Right hindlimb (tissue), 1 donor: ENCODE measurements at places on chromosomes 7 and 10.

GRCh38 chr7:135957627-135958026 lies 19.5 kb downstream of the MTPN start:
- DNase-seq = no peak

DNA sequence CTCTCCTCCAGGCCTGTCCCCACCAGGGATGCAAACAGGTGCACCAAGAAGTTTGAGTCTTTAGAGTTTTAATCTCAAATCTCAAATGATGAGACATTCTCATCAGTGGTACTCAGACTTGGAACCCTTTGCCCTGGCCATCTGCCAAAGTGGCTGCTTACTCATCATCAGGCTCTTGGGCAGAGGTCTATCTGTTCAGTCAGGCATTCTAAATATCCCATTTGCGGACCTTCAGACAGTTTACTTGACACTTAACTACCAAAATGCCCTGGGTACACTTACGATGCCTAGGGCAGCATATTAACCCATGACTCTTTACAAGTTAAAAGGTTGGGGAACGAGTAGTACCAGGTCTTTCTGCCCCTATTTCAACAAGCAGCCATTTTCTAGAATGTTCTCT lies 61.2 kb upstream of the YAE1 start:
- no peak for DNase-seq

GRCh38 chr10:109962247-109962646 lies 38.9 kb upstream of the XPNPEP1 start:
- no peak for DNase-seq

DNA sequence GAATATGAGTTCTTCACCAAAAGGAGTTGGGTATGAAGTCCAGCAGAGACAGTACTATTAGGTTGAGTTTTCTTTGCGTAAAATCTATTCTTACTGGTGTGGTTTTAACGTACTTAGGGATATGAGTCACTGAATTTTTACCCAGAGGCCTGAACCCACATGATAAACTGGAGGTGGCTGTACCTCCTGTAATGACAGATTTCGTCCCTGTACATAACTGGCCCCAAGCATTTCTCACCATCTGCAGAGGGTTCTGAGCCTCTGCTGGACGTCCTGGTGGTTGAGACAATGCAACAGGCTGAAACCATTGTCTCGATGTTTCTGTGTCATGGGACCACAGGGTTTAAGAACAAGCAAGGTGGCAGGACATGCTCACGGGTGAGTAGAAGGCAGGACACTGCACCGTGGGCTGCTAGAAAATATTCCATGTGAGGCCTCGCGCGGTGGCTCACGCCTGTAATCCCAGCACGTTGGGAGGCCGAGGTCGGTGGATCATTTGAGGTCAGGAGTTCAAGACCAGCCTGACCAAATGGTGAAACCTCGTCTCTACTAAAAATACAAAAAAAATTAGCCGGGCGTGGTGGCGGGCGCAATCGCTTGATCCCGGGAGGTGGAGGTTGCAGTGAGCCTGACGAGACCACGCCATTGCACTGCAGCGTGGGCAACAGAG lies 233.9 kb downstream of the DNAJB6 start:
- no peak for DNase-seq

DNA sequence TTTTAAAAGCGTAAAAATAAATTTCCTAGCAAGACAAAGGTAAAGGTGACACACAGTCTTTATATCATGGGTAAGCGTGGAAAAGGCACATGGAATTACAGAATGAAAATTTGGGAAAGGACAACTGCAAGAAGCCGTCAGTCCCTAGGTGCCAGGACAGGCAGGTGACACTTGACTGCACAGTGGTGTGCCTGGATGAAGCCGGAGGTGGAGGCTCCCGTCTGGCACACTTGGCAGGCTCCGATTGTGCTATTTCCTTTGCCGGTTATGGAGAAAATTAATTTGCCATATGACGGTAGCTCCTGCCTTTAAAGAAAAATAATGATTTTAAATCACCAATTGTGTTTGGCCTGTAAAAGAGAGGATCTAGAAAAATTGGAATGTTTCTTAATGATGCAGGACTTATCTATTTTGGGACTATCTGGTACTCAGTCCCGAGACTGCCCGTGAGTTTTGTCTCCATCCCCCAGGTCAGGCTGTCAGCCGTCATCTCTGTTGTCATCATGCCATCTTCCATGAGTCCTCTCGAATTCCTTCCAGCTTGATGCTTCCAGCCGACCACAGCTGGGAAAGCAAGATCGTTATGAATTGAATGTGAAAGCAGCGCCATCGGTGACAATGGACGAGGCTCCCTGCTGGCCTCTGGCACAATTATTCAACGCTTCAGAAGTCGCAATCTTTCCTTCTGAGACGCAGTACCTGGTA lies 56.2 kb upstream of the MGMT start:
- no peak for DNase-seq
